ENCODE measurements at places on chromosomes 3 and 15.

DNA sequence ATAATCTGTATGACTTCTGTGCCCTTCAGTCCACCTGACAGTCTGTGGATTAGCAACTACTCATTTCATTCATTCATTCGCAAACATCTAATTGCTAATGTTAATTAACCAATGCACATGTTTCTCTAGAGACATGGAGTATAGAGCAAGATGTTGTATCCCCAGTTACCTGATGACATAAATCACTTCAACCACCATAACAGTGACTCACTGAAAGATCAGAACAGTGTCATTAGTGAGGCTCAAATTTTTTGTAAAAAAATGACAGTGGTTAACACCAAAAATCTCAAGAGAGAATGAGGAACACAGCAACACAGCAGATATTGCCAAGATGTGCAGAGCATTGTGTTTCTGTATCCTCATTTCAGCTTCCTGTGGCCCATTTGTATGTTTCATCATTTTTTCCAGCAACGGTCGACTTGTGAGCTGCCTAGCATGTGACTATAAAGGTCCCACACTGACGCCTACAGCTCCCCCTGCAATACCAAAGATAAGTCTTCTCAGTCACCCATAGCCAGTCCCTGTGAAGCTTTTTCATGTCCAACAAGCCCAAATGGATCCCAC lies 3.7 kb upstream of the PLD1 start:
- peak; percentile 82 for DNase-seq

DNA sequence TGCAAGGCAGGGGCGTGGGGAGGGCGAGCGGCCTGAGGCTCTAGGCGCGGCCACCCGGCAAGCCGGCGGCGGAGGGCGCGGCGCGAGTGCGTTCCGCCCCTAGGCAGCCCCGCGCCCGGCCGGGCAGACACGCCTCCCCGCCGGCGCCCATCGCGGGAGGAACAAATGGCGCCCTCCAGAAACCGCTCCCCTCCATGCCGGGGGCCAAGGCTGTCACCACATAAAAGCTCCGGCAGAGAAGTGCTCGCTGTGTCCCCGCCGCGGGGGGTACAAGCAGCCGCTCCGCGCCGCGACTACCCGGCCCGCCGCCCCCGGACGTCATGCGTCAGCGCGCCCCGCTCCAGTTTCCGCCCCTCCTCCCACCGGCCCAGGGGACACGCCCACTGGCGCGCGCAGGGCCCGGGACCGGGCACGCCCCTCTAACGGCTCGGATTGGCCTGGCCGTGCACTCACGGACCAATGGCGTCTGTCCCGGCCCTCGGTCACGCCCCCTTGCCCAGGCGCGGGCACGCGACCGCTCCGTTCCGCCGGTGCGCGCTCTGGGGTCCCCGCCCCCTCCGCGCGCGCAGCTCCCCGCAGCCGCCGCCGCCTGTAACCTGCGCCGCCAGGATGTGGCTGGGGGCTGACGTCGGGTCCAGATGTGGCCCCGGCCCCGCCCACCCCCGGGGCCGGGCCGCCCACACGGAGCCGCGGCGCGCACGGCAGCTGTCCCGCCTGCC lies at the start of gene KLF13:
Gene KLF13, plus strand, starts transcription at position 680 of the 719 bp plus-strand sequence. CDS start 378 bp downstream, outside the sequence.
- DNase-seq: peak; percentile 97

- no peak for DNase-seq
Observed at GRCh38 chr3:8507496-8507895, 5.9 kb downstream of the LMCD1 start.

- no peak for DNase-seq
Observed at GRCh38 chr3:184384856-184385422, 5.1 kb downstream of the CHRD start.

DNA sequence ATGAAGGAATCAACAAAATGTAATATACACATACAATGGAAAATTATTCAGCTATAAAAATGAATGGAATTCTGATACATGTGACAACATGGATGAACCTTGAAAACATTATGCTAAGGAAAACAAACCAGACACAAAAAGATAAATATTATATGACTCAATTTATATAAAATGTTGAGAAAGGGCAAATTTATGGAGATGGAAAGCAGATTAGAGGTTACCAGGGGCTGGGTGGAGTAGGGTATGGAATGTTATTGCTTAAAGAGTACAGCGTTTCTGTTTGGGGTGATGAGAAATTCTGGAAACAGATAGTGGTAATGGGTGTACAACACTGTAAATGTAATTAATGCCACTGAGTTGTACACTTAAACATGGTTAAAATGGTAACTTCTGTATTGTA lies 50.9 kb downstream of the EMC4 start:
- no peak for DNase-seq

- no peak for DNase-seq
Observed at GRCh38 chr3:112984485-112984884, 6.3 kb upstream of the GTPBP8 start.

- DNase-seq: no peak
Observed at GRCh38 chr15:67845974-67846373, 6.1 kb upstream of the RNU6-1 start.

GRCh38 chr3:147354623-147355022 lies 51.7 kb downstream of the ZIC4 start:
- DNase-seq: no peak
